ENCODE measurements at places on chromosomes 7 and 10.

- H3K27me3 ChIP-seq, result no peaks in the 10 kb centered on the region
- no peak overlapping the region for H3K4me3 ChIP-seq
Measured at GRCh38 chr10:178208-178607, 43.0 kb downstream of the ZMYND11 start.

DNA sequence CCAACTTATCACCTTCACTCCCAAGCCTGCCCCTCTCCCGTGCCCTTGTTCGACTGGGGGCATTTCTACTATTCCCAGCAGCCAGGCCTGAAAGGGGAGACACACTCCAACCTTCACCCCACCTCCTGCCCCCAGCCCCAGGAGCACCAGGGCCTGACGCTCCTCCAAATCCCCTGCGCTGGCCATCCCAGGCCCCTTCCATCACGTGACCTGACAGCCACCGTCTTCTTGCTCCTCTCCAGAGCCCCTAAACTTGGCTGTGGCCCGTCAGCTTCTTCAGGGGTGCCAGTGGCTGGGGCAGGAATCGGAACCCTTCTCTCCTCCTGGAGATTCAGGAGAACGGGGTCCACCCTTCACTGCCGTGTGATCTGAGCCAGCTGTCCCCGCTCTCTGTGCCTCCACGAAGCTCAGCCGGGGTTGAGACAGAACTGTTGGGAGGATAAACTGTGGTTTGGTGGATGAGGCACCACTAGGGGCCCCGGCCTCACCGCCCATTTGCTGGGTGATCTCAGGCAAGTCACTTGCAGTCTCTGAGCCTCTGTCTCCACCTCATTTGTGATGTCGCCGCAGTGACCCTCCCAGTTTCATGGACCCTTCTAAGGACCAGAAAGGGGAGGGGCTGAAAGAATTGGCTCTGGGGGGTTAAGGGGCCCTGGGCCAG lies 91.0 kb downstream of the MYL10 start:
- H3K36me3 ChIP-seq, result no peaks in the 10 kb centered on the region
- no peak overlapping the region for H3K27ac ChIP-seq
- DNase-seq, result no peak
- H3K27me3 ChIP-seq, result peaks cover 22% of the 10 kb centered on the region
- H3K4me3 ChIP-seq, result no peak overlapping the region
- peaks cover 10% of the 10 kb centered on the region for H3K4me1 ChIP-seq

DNA sequence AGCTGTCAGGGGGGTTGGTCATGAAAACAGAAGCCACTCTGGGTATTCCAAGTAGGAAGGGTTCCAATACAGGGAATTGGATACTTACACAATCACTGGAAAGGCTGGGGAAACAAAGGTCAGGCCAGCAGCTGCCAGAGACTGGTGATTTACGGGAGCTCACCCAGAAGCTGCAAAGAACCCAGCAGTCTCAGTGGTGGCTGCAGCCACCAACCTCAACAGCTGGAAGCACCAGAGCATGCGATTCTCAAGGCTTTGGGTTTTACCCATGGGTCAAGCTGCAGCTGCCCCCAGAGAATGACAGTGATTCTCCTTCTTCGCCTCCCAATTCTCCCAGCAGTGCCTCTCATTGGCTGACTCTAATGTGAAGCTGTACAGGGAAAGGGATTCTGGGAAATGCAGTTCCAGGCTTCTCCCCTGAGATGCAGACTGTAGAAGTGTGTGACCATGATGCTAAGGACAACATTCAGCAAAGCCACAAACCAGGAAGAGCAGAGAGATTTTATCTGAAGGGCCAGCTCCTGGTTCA lies 107.2 kb upstream of the TCF7L2 start:
- H3K4me3 ChIP-seq, result no peak overlapping the region
- no peaks in the 10 kb centered on the region for H3K27me3 ChIP-seq
- no peaks in the 10 kb centered on the region for H3K36me3 ChIP-seq
- peak; percentile 77 for DNase-seq
- no peak overlapping the region for H3K27ac ChIP-seq

DNA sequence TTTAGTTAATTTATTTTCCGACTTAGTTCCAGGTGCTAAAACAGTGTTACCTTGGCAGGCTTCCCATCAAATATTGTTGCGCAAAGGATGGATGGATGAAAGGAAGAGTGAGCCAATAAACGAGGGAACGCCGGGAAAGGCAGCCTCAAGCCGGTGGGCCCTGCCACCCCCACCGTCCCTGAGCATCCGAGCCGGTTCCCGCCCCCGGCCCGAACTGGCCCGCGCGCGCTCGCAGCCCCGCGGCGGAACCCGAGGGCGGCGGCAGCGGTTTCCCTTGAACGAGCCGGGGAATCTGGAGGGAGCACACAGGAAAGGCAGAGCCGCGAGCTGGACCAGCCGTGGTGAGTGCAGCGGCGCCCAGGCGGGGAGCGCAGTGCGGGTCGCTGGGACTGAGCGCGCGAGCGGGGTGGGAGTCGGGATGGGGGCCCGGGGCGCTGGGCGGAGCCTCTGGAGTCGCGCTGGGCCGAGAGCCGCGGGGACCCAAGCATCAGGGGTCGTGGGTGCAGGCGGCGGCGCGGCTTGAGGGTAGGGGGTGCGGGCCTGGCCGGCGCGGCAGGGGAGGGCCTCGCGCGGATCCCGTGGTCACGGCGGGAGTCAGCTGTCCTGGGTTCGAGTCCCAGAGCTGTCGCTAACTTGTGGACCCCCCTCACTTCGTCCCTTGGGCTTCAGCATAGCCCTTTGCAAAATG lies at the start of gene AGK:
Gene AGK, plus strand, starts transcription at position 317 of the 688 bp plus-strand sequence. CDS start 4,057 bp downstream, outside the sequence.
- peaks cover 8% of the 10 kb centered on the region for H3K36me3 ChIP-seq
- H3K27ac ChIP-seq, result no peak within 1 kb of the TSS
- peak within 1 kb of the TSS; percentile 87 for H3K4me3 ChIP-seq

DNA sequence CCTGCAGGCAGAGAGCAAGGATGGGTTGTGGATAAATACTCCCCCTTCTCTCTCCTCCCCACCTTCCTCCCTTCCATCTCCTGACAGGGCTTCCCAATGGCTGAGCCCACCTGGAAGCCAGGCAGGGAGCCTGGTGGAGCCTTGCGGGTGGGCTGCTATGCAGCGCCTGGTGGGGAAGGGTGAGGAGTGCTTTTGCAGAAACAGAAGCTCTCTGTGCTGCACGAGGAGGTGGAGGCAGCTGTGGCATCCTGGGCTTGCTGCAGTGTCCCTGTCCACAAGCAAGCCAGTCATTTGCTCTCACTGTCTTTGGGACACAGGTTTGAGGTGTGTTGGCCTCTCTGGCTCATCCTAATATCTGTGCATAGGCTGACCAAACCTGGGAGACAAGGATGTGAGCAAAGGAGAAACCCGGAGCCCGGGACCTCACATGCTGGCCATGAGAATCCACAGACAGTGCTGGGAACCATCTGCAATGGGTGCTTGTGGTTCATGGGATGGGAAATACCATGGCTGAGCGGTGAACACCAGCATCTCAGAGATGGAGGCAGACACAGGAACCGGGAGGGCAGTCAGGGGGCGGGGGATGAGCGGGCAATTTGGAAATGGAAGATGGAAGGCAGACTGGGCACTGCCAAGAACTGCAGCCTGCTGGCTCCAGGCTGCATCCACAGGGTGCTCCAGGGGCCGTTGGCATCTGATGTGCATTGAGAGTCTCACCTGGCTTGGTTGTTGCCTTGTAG lies 364.2 kb downstream of the GLRX3 start:
- DNase-seq, result no peak
- no peaks in the 10 kb centered on the region for H3K27me3 ChIP-seq
- H3K36me3 ChIP-seq, result no peaks in the 10 kb centered on the region
- H3K4me1 ChIP-seq, result no peaks in the 10 kb centered on the region
- no peak overlapping the region for H3K27ac ChIP-seq

DNA sequence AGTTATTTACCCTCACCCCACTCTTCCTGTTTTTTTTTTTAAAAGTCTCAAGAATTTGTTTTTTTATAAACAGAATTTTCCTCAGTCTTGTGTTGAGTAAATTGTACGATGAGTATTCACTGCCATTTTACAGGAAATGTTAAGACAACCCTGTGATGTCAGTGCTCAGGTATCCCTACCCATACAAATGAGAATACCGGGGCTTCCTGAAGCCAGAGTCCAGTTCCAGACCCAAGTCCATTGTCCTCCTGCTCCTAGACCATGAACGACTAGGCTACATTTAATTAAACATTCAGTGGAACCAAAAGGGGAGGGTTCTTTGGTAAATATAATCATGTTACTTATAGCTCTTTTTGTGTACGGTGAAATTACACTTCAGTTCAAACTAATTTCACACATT lies 79.2 kb downstream of the GNAI1 start:
- H3K27me3 ChIP-seq, result no peaks in the 10 kb centered on the region
- H3K27ac ChIP-seq, result no peak overlapping the region
- no peaks in the 10 kb centered on the region for H3K4me1 ChIP-seq
- peaks cover 3% of the 10 kb centered on the region for H3K36me3 ChIP-seq
- DNase-seq, result peak; percentile 43
- H3K4me3 ChIP-seq, result no peak overlapping the region

- DNase-seq, result no peak
- no peaks in the 10 kb centered on the region for H3K27me3 ChIP-seq
- H3K36me3 ChIP-seq, result no peaks in the 10 kb centered on the region
- no peak overlapping the region for H3K4me3 ChIP-seq
Measured at GRCh38 chr10:62382831-62383230, 8.7 kb downstream of the ZNF365 start.

GRCh38 chr10:46541017-46541661 lies 15.3 kb downstream of the GPRIN2 start:
- H3K36me3 ChIP-seq, result no peaks in the 10 kb centered on the region
- peaks cover 90% of the 10 kb centered on the region for H3K27me3 ChIP-seq
- DNase-seq, result peak; percentile 24

All from mesenchymal stem cell (in vitro differentiated cells and primary cell).